Activated CD8-positive, alpha-beta memory T cell treated with anti-CD3 and anti-CD28 coated beads, Interleukin-2, amount 10 ng/mL, durations not matched to agents 7 days and 5 days (primary cell): ENCODE measurements at places on chromosomes 3 and 15. TPM values are rescaled to one million over a fixed set of nuclear protein-coding genes. Genes with fewer than 3 reads are reported as not detected.

GRCh38 chr15:60840703-60841411, 361.9 kb upstream of the ICE2 start:
- H3K4me3 ChIP-seq: peak overlapping the region; percentile 63
- H3K27me3 ChIP-seq: peaks cover 68% of the 10 kb centered on the region
- peaks cover 61% of the 10 kb centered on the region for H3K4me1 ChIP-seq

DNA sequence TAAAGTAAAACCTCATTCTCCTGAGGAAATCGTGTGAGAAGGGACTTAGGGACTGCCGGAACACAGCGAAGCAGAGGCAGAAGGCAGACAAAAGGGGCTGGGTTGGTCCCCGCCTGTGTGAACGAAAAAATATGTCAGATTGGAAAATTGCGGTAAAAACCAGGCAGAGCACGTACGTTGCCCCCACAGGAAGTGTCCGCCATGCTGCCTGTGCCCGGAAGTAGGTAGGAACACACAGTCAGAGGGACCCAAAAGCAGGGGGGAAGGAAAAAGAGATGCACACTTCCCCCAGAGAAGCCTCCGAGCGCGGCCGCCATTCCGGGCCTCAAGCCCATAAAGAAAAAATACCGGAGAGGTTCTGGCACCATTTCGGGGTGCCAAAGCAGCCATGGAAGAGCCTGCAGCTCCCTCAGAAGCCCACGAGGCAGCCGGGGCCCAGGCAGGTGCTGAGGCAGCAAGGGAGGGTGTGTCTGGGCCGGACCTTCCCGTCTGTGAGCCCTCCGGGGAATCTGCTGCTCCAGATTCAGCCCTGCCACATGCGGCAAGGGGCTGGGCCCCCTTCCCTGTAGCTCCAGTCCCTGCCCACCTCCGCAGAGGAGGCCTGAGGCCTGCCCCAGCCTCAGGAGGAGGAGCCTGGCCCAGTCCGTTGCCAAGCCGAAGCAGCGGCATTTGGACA, at the start of gene MKRN3:
MKRN3 (plus strand) TSS at position 280 of the 676 bp plus-strand sequence; CDS start at position 389, 109 bp downstream.
- peak within 1 kb of the TSS; percentile 78 for H3K27ac ChIP-seq
- DNase-seq: peak; percentile 48
- H3K4me3 ChIP-seq: peak within 1 kb of the TSS; percentile 55
- H3K4me1 ChIP-seq: no peaks in the 10 kb centered on the region

Gene SI
- total RNA-seq: not detected

- H3K4me1 ChIP-seq: no peaks in the 10 kb centered on the region
- H3K27ac ChIP-seq: no peak overlapping the region
- H3K36me3 ChIP-seq: no peaks in the 10 kb centered on the region
- no peak overlapping the region for H3K4me3 ChIP-seq
- H3K27me3 ChIP-seq: no peaks in the 10 kb centered on the region
Measured at GRCh38 chr3:117762621-117763037, 1053.0 kb downstream of the TUSC7 start.

- H3K27ac ChIP-seq: peak overlapping the region; percentile 80
- peaks cover 17% of the 10 kb centered on the region for H3K36me3 ChIP-seq
- peak; percentile 62 for DNase-seq
- peaks cover 57% of the 10 kb centered on the region for H3K4me1 ChIP-seq
- no peaks in the 10 kb centered on the region for H3K27me3 ChIP-seq
Measured at GRCh38 chr3:31226346-31226745, 306.4 kb upstream of the STT3B start.

- H3K27ac ChIP-seq: peak overlapping the region; percentile 7
- no peak for DNase-seq
- H3K27me3 ChIP-seq: no peaks in the 10 kb centered on the region
Measured at GRCh38 chr3:111619833-111620232, 24.7 kb upstream of the ZBED2 start.

Gene ATP8B4
- total RNA-seq: 98.3 TPM

Gene POTEB2
- not detected for total RNA-seq

Gene FBXO40
- total RNA-seq: not detected

Gene CHRM5
- total RNA-seq: not detected

GRCh38 chr15:57555270-57555669, 36.4 kb upstream of the MYZAP start:
- no peaks in the 10 kb centered on the region for H3K4me1 ChIP-seq
- no peak for DNase-seq
- no peak overlapping the region for H3K4me3 ChIP-seq
- no peaks in the 10 kb centered on the region for H3K36me3 ChIP-seq

Gene ROPN1
- total RNA-seq: not detected

- peak overlapping the region; percentile 21 for H3K27ac ChIP-seq
- peaks cover 47% of the 10 kb centered on the region for H3K4me1 ChIP-seq
- H3K4me3 ChIP-seq: no peak overlapping the region
- DNase-seq: peak; percentile 57
Measured at GRCh38 chr15:71679793-71680353, 130.5 kb upstream of the NR2E3 start.

DNA sequence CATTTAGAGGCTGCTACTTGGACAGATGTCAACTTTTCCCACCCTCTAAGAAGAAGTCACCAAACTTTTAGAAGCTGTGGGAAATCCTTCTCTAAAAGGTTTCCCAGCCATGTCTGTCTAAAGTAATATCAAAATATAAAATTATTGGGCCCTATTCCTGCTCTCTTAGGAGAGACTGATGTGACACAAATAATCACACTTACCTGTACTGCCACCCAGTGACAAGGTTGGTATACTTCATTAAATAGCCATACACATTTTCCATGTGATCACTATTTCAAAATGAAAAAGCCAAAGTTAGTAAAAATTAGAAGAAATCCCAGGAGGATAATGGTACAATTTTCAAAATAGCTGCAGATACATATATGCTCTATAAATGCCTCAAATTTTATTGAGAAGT, 12.6 kb downstream of the OSBPL11 start:
- H3K4me3 ChIP-seq: no peak overlapping the region
- peaks cover 9% of the 10 kb centered on the region for H3K4me1 ChIP-seq
- no peaks in the 10 kb centered on the region for H3K27me3 ChIP-seq
- no peak overlapping the region for H3K27ac ChIP-seq
- H3K36me3 ChIP-seq: peaks cover 8% of the 10 kb centered on the region

DNA sequence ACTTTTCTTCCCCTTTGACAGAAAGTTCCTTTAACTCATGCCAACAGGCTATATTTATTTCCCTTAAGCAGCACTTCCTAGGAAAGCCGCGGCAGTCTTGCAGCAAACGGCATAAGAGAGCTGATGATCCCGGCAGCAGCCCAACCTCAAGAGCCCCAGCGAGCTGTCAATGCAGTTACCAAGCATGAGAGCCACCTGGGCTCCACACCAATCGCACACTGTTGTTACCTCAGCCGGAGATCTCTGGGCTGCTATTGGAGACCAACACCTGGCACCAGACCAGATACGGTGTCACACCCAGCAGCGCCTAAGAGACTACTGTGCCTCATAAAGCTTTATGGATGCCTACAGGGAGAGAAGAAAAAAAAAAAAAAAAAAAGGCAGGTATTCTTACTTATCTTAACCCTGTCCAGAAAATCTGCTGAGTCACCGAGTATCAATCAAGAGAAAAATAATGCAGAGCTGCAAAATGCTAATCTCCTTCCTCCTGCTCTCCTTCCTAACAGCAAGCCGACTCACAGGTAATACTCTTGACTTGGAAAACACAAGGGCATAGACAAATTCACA, 11.7 kb downstream of the ABCC5 start:
- H3K4me1 ChIP-seq: peaks cover 8% of the 10 kb centered on the region
- no peak for DNase-seq

Gene C2CD4B
- not detected for total RNA-seq

DNA sequence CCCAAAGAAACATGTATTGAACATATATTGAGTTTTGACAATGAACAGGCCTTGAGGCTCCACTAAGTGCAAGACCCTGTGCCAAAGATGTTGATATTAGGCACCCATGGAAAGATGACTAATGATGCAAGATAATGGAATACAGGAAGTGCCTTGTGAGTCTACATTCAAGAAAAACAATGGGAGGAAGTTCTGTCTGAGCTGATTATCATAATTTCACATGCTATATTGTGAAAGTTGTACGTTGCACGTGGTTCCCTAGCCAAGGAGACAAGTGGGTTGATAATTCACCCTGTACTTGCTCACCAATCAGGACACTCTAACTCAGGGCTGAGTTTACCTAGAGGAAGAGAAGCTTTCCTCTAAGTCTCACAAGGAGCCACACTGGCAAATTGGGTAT, 186.9 kb upstream of the STAC start:
- no peaks in the 10 kb centered on the region for H3K36me3 ChIP-seq
- H3K4me3 ChIP-seq: no peak overlapping the region
- no peak overlapping the region for H3K27ac ChIP-seq
- no peaks in the 10 kb centered on the region for H3K27me3 ChIP-seq

- no peak for DNase-seq
- peaks cover 11% of the 10 kb centered on the region for H3K27me3 ChIP-seq
- no peaks in the 10 kb centered on the region for H3K36me3 ChIP-seq
Measured at GRCh38 chr3:192869131-192870031, 48.3 kb downstream of the MB21D2 start.
